Mammary epithelial cell (primary cell): ENCODE measurements at places on chromosomes 1 and 21. TPM values are rescaled to one million over a fixed set of nuclear protein-coding genes. Genes with fewer than 3 reads are reported as not detected.

DNA sequence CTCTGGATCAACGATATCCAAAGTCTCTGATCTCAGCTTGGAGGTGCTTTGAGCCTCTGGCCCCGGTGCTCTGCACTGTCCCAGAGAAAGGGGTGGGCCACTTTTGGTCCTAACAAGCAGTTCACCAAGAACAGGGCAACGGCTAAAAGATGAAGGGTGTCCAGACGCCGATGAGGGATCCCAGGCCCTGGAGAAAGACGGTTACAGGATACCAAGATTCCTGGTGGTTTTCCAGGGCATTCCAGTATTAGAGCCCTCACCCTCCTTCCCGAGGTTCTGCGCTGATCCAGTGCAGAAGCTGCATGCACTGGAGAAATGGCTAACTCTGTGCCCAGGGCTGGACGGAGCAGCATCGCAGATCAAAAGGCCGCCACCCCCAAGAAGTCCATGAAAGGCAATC lies 149.9 kb upstream of the IRF2BP2 start:
- DNase-seq, result no peak

NR1I3 gene
- total RNA-seq, result not detected in 2 replicates

DNA sequence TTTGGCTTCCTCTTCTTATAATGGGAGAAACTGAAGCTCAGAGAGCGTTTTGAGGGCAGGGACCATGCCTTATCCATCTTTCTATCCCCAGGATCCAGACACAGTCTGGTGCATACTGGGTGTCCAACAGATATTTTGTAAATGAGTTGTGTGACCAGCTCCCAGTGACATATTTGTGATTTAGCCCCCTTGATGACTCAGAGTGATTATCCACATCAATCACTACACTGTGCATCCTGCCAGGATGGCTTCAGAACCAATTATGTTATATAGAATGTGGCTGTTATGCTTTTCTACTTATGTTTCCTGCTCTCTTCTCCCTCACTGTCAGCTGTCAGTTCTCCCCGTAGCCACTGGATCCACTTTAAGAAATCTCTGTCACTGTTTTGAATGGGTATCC lies 11.3 kb downstream of the OLFML3 start:
- DNase-seq, result no peak

GRCh38 chr1:210469441-210469840 lies 140.7 kb downstream of the HHAT start:
- no peak for DNase-seq

DNA sequence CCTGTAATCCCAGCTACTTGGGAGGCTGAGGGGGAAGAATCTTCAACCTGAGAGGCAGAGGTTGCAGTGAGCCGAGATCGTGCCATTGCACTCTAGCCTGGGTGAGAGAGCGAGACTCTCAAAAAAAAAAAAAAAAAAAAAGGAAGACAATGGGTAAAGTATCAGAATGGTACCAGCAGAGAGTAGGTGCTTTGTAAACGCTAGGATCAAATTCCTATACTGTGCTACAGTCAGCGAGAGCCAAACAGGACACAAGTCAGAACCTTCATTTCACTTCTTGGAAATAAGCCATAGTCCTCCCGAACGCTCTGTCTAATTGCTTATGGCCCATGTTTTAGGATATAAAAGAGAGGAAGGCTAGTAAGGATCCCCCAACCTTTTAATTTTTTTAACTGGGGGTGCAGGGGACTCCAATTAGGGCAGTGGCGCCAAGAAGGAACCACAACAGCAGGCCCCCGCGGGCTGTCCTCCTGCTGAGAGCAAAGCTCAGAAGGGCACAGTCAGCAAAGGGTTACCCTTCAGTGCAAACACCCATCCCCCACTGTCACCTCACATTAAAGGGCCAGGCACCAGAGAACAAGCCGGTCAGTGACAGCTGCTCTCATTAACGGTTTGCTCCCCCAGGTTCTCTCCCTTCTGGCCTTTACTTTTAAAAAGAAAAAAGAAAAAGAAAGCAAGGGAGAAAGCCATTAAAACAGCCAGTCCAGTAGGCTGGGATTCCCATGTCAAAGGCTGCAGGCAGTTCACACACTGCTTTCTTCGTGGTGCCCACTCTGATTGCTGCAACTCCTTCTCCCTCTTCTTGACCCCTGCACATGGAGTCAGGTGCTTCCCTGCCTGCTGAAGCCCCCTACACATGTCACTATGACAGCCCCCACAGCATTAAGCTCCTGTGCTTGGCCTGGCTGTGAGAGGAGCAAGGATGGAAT lies 69.4 kb downstream of the PLPP3 start:
- no peak for DNase-seq

DNA sequence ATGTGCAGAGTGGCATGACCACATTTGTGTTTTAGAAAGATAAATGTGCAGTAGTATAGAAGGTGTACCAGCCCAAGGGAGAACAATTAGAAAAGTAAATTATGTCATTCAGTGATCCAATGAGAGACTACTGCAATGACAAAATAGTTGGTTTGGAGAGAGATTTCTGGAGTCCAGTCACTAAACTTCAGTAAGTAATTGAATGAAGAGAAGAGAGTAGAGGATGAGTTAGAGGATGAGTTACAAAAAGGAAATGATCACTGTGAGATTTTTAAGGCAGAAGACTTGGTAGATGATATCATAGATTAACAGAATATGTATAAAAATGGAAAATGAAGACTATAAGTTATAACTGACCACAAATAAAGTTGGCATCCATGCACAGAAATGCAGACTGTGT lies 8.4 kb downstream of the CR2 start:
- no peak for DNase-seq

RBBP5 gene
- total RNA-seq, result 17.5 TPM

DNA sequence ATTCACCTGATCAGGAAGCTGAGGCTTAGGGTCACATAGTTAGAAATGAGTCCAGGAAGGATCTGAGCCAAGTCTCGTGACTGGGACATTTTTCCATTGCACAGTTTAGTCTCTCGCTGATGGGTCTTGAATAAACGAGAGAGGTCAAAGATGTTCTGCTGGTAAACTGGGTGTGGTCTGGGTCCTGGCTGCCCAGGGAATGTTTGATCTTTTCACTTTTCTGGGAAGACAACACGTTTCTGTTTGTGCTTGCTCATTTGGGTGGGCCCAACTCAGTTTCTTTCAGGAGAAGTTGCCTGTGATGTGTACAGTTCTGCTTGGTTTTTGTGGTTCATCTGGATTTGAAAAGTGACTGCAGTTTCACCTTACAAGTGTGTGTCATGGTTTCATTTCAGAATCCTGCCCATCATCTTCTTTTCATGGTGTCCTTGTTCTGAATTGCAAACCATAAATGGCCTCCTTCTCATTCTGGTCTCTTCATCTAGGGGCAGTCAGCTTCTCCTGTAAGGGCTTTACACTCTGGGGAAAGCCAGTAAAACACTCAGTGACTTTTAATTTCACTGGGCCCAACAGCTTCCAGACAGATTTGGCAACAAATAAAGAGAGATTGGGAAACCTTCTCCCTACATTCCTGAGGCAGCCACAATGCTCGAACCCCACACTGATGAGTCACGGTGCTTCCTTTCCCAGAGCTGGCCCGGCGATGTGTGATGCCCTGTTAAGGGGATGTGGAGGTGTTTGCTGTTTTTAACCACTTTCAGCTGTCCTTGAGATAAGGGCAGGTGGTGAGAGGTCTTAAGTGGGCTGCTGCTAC lies 7.2 kb upstream of the TACSTD2 start:
- DNase-seq, result peak; percentile 98

OR2L5 gene
- total RNA-seq, result 0.50 TPM

KRTAP13-2 gene
- not detected for total RNA-seq

RNF186 gene
- total RNA-seq, result not detected

DNA sequence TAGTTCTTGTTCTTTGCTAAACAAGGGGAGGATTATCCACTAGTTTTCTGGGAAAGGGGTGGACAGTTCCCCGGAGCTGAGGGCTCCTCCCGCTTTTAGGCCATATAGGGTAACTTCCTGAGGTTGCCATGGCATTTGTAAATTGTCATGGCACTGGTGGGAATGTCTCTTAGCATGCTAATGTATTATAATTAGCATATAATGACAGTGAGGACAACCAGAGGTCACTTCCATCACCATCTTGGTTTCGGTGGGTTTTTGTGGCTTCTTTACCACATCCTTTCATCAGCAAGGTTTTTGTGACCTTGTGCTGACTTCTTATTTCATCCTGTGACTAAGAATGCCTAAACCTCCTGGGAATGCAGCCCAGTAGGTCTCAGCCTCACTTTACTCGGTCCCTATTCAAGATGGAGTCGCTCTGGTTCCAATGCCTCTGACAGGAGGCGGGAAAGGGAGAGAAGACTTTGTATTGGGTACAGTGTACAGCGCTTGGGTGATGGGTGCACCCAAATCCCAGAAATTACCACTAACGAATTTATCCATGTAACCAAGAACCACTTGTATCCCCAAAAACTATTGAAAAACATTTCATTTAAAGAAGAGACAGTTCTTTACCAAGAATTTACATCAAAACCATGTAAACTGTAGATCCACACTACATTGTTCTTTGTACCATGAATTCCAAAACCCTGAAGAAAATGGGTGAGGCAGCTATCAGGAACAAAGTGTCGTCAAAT lies 8.7 kb upstream of the SLC2A5 start:
- peak; percentile 86 for DNase-seq

GRCh38 chr1:5910276-5910620 lies 82.0 kb downstream of the NPHP4 start:
- DNase-seq, result no peak

DNA sequence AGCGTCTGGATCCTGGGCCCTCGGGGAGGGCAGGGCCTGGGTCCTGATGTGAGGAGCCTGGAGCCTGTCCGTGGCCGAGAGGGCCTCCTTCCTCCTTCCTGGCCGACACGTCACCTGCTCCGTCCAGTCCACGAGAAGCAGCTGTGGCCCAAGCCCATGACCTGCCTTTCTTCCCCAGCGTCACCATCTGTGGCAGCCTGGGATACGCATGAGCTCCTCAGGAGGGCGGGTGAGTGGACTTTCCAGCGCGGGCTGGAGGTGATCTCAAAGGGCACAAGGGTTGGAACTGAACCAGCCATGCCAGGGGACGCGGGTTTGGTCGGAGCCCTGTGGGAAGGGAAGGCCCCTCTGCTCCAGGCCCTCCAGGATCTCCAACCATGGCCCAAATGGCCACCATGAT lies 90.4 kb downstream of the DHRS3 start:
- DNase-seq, result no peak

DNA sequence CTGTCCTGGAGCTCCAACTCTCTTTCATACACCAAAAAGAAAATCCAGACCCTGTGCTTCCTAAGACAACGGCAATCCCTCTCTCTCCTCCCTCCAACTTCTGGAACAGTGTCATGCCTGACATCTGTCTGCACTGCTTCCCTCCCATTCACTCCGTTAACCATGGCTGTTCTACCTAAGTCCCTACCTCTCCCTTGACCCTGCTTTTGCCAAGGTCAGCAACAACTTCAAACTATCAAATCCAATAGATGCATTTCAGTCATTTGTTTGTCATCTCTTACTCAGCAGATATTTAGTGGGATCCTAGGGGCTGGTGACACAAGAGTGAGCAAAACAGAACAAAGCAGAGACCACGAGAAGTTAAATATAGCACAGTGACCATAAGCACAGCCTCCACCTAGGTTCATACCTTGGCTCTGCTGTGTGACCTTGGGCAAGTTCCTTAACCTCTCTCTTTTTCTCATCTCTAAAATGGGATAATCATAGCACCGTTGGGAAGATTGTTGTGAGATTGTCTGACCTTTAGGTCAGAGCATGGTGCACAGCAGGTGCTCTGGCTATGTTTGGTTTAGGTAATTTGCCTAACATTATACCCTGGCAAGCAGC lies 88.9 kb downstream of the TMEM53 start:
- DNase-seq, result no peak

FCGR1A gene
- not detected for total RNA-seq

GRCh38 chr1:209673631-209674417 lies 1.4 kb upstream of the G0S2 start:
- DNase-seq, result no peak

DNA sequence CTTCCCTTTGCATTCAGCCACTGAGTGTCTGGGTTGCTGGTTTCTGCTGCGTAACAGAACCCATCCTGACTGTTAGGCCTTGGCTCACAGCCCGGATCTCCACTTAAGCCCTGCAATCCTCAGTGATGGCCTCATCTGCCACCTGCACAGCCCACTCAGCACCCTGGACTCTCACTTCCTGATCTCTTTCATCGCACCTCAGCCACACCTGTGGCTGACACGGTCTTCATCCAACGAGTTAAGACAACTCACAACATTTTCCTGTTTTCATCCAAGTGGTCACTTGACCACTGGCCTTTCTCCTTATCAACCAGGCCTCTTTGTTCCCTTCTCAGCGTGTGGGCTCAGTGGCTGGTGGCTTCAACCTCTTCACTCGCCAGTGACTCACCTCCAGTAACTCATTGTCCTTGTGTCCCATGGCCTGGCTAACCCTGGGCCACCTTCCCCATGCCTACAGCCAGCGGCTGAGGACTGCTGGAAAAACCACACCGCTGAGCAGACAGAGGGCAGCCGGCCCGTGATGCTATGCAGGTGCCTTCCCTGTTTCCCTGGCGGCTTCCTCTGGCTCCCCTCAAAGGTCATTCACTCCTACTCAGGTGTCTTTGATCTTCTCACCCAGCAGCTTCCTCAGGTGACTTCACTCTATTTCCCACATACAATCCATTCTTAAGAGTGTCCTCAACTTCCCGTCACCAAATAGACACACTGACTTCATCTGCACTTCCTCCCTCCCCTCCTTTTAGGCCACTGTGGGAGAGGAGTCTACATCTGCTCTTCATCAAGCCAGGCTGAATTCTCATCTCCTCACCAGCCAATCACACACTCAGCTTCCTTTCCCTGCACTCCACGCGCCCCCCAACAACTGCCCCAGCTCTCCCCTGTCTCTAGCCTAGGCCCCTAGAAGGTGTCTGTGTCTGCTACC lies 19.9 kb upstream of the EDN2 start:
- peak; percentile 86 for DNase-seq

SLFNL1 gene
- total RNA-seq, result 0.12 and 0.16 TPM in 2 replicates
